ENCODE measurements at places on chromosomes 6 and 20.
A peak's percentile ranks its signal among the peaks of the same experiment; 100 is the strongest.

DNA sequence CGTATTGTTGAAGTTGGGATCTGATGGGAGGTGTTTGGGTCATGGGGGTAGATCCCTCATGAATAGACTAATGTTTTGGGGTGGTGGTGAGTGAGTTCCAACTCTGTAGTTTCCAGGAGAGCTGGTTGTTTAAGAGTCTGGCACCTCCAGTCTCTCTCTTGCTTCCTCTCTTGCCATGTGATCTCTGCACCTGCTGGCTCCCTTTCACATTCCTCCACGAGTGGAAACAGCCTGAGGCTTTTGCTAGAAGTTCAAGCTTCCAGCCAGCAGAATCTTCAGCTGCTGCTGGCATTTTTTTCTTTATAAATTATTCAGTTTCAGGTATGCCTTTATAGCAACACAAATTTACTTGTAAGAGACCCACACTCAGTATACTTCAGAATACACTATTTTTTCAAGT, 1021.6 kb downstream of the EYS start:
- DNase-seq = no peak

DNA sequence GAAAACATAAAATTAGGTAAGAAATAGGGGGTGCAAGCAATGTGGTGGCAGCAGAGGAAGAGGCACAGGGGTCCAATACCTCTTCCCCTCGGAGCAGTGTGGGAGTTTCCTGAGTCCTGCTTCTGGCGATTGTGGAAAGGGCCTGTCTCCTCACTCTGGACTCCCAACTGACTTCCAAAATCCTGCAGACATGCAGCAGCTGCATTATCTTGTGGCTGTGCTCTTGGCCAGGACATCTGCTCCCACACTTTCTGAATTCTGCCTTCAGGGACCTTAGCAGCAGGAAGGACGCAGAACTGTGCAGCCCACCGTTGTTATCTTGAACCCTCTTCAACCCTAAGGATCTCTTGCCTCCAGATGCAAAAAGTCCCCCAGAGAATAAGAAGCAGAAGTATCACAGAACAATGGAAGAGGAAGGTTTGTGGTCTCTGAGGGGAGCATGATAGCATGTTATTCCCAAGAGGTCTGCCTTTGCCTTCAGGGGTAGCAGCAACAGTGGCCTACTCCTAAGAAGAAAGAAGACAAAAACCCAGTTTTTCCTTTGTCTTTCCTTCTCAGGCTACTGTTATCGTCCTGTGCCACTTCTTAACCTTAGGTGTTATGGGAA, 102.5 kb upstream of the EMILIN3 start:
- DNase-seq = no peak

DNA sequence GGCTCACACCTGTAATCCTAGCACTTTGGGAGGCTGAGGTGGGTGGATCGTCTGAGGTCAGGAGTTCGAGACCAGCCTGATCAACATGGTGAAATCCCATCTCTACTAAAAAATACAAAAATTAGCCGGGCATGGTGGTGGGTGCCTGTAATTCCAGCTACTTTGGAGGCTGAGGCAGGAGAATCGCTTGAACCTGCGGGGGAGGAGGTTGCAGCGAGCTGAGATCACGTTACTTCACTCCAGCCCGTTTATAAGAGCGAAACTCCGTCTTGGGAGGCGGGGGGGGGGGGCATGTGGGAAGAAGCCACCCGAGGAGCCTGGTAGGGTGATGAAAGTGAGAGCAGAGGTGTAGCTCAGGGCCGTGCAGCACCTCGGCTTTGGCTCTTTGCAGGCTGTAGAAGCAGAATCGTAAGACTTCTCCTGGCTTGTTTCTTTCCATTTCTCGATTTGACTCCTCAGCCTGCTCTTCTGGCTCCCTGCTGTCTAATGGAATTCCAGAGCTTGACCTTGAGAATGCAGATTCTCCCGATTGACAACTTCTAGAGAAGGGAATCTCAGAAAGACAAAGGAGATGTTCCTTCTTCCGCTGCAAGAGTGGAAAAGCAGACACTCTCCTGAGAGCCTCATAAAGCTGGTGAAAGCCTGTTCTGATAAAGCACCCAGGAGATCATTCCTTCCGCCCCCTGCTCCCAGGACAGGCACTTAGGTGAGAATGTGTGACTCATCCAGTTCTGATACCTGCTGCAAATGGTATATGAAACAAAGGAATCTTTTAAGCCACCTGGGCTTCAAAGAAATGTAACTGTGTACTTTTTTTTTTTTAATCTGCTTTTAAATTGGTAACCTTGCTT, 26.0 kb upstream of the PPP1R16B start:
- no peak for DNase-seq

GRCh38 chr6:150857945-150858308, 7.6 kb upstream of the MTHFD1L start:
- DNase-seq = no peak

DNA sequence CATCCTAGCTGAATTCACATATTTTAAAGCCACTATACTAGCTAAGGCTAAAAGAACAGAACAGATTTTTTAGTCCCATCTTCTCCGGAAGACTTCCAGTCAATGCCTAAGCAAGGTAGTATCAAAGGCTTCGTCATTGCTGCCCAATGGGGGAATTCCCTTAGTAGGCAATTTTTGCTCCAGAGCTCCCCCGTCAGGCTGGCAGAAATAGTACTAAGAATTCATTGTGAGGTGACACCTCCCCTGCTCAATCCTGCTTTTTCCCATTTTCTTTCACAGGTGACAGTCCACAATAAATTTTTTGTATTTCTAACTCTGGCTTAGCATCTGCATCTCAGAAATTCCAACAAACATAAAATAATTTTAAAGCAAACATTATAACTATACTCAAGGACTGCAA, 52.8 kb upstream of the SRSF6 start:
- DNase-seq = no peak

GRCh38 chr6:42038811-42039408, 11.4 kb upstream of the TAF8 start:
- no peak for DNase-seq

DNA sequence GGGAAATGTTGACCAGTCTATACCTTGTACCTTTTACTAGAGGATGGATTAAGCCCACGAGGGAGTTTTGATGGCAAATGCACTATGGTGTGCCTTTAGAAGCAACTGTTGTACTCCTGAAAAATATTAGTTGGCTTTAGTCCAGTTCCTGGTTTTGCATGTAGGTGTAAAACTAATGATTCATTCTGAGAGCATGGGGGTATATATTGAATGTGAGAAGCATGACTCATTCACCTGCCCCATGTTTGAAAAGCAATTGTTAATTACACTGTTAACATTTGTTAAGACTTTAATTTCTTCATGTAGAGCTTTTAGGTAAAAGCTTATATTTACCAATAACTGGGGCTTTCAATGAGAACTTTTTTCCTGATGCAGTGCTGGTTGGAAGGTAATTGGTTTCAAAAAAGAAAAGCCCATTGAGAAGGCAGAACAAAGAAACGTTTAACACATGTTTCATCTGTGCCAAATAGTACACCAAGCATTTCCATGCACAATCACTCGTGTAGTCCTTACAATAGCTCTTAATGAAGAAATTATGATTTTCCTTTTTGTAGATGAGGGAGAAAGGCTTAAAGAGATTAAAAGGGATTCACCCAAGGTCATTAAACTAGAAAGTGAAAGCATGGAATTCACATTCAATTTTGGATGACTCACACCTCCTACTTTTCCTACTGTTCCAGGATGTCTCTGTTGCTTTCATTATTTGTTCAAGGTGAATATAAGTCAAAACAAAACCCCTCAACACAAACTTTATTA, 134.1 kb downstream of the CCDC170 start:
- DNase-seq = no peak

- no peak for DNase-seq
Observed at GRCh38 chr6:26163427-26164119, 76.3 kb downstream of the HFE start.

GRCh38 chr20:25466846-25467245, 59.4 kb downstream of the GINS1 start:
- DNase-seq = no peak

DNA sequence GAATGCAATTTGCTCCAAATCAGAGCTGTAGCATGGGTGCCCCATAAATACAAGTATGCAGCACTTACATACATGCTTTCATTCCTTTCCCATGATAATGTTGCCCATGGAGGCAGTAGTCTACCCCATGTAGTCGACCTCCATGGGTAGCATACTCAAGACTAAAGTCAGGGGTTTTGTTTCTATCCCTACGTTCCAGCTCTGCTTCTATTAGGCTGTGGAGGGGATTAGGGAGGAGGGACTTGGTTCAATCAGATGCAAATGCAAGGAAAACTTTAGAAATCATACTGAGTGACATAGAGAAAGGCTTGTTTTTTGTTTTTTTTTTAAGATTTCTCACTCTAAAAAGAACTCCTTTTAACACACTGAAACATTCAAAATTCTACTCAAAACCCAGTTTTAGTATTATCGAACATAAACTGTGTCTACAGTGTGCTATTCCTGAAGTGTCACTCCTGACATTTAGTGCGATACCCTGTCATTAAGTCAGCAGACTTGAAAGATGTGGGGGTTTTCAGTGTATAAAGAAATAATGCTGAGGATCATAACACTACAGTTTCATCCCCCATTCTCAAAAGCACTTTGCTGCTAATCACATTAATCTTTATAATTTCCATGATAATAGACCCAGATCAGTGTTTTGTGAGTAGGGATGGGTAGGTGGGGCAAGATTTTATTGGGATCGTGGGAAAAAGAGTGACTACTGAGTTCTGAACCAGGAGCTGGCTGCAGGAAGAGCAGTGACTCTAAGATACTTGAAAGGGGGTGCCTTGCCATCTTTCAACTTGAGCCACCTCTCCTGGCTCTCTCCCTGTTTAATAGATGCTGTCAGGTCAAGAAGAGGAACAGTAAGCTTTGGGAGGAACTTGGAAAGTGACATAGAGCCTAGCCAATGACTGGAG, 40.4 kb upstream of the SCML4 start:
- DNase-seq = no peak

DNA sequence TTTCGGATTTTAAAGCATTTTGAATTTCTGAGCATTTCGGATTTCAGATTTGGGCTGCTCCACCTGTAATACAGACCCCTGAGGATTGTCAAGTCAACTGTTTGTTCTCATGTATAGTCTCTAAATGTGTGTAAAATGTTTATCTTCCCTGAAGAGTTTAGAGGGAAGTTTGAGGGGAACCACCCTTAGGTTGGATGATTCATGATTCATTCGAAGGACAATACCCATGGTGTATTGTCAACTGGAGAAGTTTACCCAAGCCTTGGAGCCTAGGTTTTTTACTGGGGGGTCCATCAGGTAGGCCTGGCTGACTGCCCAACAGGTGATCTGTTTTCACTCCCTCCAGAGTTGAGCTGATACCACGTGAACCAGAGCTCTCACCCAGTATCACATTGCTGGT, 18.9 kb downstream of the GSTA4 start:
- DNase-seq = no peak

GRCh38 chr6:106520711-106521401, 108.4 kb downstream of the RTN4IP1 start:
- DNase-seq = peak; percentile 81
